Left renal cortex interstitium (tissue), 4 donors: ENCODE measurements at places on chromosomes 7 and 10. TPM values are rescaled to one million over a fixed set of nuclear protein-coding genes. Genes with fewer than 3 reads are reported as not detected.
A peak's percentile ranks its signal among the peaks of the same experiment; 100 is the strongest.

DNA sequence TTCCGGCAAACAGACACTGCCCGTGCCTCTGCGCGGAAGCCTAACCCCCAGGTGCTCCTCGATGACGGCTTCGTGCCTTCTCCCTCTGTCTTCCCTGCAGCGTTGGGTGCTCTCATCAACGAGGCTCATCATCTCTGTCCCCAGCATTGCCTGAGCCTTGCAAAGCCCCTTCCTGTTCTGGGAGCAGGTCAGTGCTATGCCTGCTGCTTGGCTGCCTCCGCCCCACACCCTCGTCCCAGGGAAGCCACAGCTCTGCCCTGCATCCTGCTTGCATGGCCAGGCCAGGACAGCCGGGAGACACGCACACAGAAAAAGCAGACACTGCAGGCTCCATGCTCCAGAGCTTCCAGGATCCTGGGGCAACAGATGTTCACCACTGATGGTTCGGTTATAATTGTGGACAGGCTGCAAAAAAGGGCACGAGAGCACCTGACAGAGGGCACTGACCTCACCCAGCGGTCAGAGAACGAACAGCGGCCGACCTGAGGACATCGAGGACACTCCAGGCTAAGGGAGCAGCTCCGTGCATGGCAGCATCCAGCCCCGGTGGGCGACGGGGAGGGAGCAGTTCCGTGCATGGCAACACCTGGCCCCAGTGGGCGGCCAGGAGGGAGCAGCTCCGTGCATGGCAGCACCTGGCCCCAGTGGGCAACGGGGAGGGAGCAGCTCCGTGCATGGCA lies 265.5 kb downstream of the PTPRN2 start:
- no peak for DNase-seq

- no peak for DNase-seq
These were observed 122.5 kb downstream of the SLC25A13 start for GRCh38 chr7:96199421-96199820.

GRCh38 chr7:97015279-97015678 lies 9.4 kb downstream of the DLX5 start:
- DNase-seq, result no peak

Gene ACTL6B
- not detected for polyA plus RNA-seq

Gene CELF2
- polyA plus RNA-seq, result 10.9 TPM

Gene CLCN1
- polyA plus RNA-seq, result 0.13 TPM

GRCh38 chr10:36872702-36873393 lies 252.6 kb upstream of the ANKRD30A start:
- DNase-seq, result no peak

GRCh38 chr10:24209946-24210491 lies 1.1 kb downstream of the KIAA1217 start:
- peak; percentile 41 for DNase-seq

Gene ANKRD1
- polyA plus RNA-seq, result 0.73 TPM

- DNase-seq, result no peak
These were observed 176.6 kb downstream of the SEMA3D start for GRCh38 chr7:85010306-85010705.

Gene ITGB8
- 60.1 TPM for polyA plus RNA-seq
